ENCODE measurements at places on chromosomes 13 and 19. TPM values are rescaled to one million over a fixed set of nuclear protein-coding genes. Genes with fewer than 3 reads are reported as not detected.

RNF17 gene
- not detected for total RNA-seq

AP1M2 gene
- total RNA-seq: not detected

ZNF878 gene
- total RNA-seq: not detected

RPL18A gene
- 1,473 TPM for total RNA-seq

ONECUT3 gene
- total RNA-seq: not detected

ZNF540 gene
- 2.1 TPM for total RNA-seq

CADM4 gene
- 1.0 TPM for total RNA-seq

POU2F2 gene
- 1.1 TPM for total RNA-seq

RDH8 gene
- not detected for total RNA-seq

ZNF799 gene
- total RNA-seq: 6.2 TPM

ATP8B3 gene
- total RNA-seq: 3.3 TPM

CEACAM16 gene
- total RNA-seq: not detected

SIAH3 gene
- total RNA-seq: not detected

ZNF599 gene
- total RNA-seq: 4.1 TPM

CFAP97D2 gene
- not detected for total RNA-seq

LSM7 gene
- total RNA-seq: 51.8 TPM

FLT3LG gene
- 3.2 TPM for total RNA-seq

ZNF541 gene
- total RNA-seq: not detected

ZSCAN5B gene
- total RNA-seq: not detected
